ENCODE measurements at places on chromosomes 4 and X. TPM values are rescaled to one million over a fixed set of nuclear protein-coding genes. Genes with fewer than 3 reads are reported as not detected.

- DNase-seq: no peak
Observed at GRCh38 chr4:112853662-112854256, 195.7 kb upstream of the ANK2 start.

GRCh38 chr4:61549336-61549735 is 349.2 kb downstream of the ADGRL3 start:
- DNase-seq: no peak

- peak; percentile 49 for DNase-seq
Observed at GRCh38 chrX:72094894-72095293, 36.8 kb downstream of the RTL5 start.

DNA sequence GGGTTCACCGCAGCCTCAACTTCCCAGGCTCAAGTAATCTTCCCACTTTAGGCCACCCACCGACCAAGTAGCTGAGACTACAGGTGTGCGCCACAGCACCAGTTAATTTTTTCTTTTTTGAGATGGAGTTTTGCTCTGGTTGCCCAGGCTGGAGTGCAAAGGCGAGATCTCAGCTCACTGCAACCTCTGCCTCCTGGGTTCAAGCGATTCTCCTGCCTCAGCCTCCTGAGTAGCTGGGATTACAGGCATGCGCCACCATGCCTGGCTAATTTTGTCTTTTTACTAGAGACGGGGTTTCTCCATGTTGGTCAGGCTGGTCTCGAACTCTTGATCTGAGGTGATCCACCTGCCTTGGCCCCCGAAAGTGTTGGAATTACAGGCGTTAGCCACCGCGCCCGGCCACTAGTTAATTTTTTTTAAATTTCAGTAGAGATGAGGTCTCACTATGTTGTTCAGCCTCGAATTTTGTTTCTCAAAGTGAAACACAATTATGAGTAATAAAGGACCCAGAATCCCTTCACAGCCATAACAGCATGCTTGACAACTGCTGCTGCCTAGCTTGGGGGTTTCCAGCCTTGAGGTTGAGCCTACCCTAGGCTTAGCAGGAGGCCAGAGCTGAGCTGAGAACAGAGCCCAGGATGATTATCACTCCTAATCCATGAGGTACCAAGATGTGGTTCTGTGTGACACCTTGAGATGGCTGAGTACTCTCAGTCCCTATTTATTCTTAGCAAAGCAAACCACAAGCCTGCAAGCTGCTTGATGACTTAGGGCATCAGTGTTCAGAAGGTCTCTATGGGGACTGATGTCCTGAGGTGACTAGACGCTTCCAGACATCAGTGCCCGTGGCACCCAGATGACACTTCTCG is 41.6 kb upstream of the NKRF start:
- DNase-seq: peak; percentile 50

GRCh38 chr4:59570860-59571476 is 1629.2 kb upstream of the ADGRL3 start:
- no peak for DNase-seq

The XPNPEP2 gene
- 1.7 TPM for total RNA-seq

DNA sequence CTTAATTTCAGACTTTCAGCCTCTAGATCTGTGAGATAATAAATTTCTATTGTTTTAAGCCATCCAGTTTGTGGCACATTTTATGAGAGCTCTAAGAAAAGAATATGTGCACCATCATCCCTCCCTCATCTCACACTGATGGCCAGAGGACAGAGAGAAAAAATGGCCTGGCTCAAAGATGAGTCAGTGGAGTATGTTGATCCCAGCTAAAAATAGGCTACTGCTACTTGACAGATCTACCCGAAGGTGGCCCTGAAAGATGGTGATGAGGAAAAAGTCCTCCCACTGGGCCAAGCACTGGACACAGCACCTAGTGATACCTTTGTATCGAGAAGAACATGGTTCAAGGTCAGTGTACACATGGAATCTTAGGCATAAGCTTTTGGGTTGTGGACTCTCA is 38.2 kb upstream of the DCTD start:
- no peak for DNase-seq

Measured in activated CD8-positive, alpha-beta T cell treated with anti-CD3 and anti-CD28 coated beads, Interleukin-2, amount 10 ng/mL, durations not matched to agents 7 days and 5 days (primary cell).